Mesenchymal stem cell (in vitro differentiated cells and primary cell): ENCODE measurements at places on chromosomes 5 and 9.

- peak; percentile 43 for DNase-seq
These were observed 19.7 kb upstream of the F2R start for GRCh38 chr5:76696251-76696650.

DNA sequence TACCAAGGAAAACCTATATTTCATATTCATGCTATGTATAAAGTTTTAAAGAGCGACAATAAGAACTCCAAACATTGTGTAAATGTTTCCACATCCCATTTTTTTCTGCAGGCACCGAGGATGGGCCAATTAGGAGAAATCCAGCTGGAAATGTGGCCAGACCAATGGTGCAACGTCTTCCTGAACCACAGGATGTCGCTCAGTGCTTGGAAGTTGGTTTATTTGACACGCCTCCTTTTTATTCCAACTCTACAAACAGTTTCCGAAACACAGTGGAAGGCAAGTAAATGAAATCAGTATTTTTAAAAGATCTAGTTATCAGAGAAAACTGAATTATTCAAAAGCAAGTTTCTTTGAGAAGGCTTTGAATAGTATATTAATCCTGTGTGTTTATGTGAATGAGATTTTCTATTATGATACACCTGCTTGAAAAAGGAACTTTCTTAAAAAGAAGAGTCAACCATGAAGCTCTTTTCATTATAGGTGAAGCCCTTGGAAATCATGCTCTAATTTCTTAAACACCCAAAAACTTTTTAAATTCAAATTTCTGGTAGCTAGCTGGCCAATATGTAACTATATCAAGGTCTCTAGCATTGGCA, 9.1 kb downstream of the TYRP1 start:
- DNase-seq, result peak; percentile 87

- no peak for DNase-seq
These were observed 37.1 kb upstream of the PPP1R2B start for GRCh38 chr5:156812959-156813358.

GRCh38 chr5:139574641-139575312, 13.6 kb downstream of the UBE2D2 start:
- DNase-seq, result peak; percentile 62

- no peak for DNase-seq
These were observed 245.3 kb downstream of the PDE4D start for GRCh38 chr5:59648038-59648831.

GRCh38 chr9:121853617-121854395, 202.4 kb downstream of the DAB2IP start:
- no peak for DNase-seq

DNA sequence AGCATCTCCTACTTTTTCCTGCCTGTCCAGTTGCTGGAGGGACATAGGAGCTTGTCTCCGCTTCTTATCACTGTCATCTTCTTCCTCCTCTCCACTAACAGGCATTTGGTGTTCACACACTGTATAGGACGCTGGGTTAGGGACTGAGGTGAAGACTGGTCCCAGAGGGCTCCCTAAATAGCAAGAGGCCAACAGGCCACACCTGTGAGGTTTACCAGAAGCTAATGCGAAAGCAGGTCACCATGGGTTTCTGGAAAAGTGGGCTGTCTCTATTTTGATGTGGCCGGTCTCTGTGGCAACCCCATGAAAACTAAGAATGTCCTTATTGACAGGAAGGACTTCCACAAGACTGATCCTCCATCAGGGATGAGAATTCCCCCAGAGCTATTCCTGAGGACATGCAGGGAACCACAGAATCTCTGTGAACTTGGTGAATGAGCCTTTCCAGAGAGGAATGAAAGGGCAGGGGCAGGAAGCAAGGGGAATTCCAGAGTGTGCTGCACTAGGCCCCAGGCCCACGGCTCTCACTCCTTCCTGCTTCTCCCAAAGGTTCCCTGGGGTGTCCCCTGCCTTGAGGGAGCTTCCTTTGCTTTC, 61.7 kb downstream of the DAP start:
- peak; percentile 44 for DNase-seq

DNA sequence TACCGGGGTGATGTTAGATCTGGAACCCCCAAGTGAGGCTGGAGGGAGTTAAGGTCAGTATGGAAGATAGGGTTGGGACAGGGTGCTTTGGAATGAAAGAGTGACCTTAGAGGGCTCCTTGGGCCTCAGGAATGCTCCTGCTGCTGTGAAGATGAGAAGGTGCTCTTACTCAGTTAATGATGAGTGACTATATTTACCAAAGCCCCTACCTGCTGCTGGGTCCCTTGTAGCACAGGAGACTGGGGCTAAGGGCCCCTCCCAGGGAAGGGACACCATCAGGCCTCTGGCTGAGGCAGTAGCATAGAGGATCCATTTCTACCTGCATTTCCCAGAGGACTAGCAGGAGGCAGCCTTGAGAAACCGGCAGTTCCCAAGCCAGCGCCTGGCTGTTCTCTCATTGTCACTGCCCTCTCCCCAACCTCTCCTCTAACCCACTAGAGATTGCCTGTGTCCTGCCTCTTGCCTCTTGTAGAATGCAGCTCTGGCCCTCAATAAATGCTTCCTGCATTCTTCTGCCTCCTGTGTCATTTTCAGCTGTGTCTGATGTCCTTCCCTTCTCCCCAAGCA, 2.3 kb upstream of the MYOZ3 start:
- DNase-seq, result no peak

DNA sequence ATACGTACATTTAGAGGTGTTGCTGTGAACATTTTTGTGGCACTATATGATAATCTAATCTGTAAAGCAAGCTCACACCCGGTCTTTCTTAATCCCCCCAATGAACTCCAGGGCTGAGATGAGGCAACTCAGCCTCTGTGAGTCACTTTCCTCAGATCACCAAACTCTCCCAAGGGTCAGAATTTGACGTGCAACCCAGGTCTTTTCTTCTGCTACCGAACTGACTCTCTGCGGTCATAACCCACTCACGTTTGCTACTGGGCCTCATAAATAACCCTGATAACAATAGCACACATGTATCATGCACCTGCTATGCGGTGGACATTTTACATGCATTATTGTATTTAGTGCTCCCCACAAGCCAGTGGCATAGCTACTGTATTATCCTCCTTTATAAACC, 153.1 kb downstream of the DROSHA start:
- no peak for DNase-seq

GRCh38 chr9:34211395-34211794, 32.6 kb downstream of the UBAP1 start:
- no peak for DNase-seq

DNA sequence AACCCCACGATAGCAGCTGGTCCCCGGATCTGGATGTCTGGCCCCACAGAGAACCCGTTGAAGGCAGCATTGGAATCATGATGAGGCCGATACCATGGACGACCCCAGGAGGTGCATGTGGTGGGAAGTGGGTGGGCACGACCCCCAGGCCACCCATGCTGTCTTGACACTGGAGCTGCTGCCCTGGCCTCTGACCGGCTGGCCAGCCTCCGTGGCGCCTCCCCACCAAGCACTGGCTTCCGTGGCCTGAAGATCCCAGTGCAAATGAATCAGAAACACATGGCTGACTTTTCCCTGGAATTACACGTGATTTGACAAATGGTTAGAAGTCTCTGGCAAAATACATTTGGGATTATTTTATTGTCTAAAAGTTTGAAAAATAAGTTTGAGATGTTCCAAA, 259.0 kb upstream of the IRX1 start:
- DNase-seq, result no peak

DNA sequence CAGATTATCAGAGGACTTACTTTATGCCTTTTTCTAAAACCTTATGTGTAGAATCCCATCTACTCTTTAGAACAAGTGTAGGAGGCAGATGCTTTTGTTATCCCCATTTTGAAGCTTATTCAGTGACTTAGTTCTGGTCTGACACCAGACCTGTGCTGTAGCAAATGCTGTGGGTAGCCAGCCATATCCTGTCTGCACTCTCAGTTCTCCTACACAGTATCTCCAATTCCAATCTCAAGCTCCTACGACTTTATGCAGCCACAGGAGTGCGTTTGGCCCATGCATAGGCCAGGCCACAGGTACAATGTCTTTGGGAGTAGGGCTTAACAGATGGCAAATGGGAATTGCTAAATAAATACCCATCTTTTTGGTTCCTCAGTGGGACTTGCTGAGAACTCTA, 292.6 kb downstream of the MCTP1 start:
- no peak for DNase-seq

GRCh38 chr5:77957931-77958521, 181.9 kb upstream of the TBCA start:
- DNase-seq, result no peak

GRCh38 chr5:122515709-122516431, 203.8 kb downstream of the SNCAIP start:
- DNase-seq, result peak; percentile 76

DNA sequence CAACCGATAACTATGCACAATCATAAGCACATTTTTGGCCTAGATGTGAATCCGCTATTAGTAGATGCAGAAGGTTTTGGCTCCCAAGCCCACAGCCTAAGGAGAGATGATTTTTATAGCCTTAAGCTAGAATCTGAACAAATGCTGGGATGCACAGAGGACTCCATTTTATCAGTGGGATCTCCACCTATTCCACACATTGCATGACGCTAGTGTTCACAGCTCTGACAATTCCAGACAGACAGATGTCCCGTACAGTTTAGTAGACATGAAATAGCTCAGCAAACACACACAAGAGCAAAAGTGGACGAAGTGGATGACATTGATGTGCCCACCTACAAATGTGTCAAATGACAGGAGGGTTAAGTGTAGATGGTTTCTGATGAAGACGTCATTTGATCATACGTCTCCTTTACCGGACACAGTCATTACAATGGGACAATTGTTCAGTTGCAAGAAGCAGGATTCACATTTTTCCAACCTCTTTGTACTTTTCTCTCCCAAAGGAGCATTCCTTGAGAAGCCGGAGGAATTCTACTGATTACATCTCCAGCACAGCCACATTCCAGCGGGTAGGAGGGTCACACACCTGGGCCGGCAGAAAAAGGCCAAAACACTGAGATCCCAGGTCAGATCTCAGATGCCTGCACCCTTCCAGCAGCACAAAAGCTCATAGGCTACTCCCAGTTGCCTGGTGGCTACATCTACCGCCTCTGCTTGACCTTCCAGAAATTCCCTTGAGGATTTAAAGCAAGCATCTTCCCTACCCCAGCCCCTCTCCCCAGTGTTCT, 202.4 kb downstream of the SLIT3 start:
- no peak for DNase-seq

DNA sequence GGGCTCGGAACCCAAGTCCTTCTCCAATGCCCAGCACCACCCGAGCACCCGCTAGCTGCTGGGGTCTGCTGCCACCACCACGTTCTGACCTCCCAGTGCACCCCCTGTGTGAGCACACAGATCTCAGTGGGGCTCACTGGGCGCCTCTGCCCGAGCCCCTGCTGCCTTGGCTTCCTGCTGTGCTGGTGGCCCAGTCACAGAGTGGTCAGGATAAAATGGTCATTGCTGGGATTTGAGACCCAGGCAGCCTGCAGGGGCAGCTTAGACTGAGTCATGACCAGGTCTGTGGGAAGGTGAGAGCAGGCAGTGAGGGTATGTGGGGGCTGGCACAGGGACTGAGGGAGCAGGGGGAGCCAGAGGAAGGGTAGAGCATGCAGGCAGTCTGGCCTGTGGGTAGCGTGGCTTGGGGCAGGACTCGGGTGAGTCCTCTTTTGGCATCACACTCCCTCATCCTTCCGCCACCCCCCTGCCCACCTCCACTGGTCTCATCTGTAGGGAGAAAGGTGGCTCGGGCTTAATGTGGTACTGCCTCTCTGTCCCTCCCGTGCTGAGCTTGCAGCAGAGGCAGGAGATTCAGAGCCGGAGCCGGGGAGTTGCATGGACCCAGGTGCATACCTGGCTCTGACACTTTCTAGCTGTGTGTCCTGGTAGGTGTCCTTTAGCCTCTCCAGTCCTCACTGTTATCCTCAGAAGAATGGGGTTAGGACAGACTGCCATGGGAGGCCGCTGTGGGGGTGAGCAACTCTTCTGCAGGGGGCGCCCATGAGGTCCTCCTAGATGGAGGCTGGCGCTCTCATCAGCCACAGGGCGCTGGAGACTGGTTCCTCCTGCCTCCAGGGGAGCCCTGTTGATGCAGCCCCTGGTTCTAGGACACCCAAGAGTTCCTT, 32.1 kb downstream of the USP20 start:
- no peak for DNase-seq

DNA sequence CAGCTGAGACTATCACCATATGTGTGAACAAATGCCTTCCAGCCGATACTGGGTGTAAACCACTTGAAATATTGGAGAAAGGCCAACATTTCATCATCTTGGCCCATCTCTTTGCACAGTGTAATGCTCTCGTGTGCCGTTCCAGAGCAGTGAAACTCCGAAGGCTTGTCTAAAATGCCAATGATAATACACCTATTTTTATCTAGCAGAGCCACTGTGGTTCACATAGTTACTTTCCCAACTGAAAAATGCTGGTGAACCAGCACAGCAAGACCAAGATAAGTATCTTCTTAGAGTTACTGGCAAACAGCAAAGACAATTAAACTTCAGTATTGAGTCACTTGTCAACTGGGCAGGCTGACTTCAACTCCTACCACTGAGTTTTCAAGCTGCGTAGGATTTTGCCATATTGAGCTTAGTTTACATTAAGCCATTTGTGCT, 379.9 kb upstream of the ACTBL2 start:
- DNase-seq, result peak; percentile 46

DNA sequence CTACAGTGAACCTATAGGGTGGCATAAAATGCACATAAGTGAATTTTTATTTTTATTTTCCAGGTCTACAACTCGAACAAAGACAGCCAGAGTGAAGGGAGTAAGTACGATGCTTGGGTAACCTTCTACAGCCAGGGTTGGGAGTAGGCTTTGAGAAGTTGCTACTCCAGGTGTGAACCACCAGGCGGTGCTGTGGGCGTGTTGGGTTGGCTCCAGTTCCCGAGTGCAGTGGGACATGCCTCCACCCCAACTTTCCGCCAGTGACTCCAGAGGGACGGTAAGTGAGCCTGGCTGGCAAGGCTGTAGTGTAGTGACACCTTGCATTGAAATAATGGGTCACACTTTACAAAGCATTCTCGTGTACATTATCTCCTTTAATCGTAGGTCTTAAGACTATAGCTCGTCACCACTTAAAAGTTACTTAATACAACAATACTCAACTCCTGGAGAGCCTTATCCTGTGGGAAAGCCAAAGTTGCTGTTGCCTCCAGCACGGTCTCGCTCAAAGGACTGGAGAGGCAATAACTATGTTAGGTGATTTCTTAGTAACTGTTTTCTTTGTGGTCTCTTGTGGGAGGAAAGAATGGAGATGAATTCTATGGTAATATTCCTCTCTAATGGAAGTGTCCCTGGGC, 244.0 kb downstream of the ARHGAP26 start:
- DNase-seq, result no peak
